Memory B cell (primary cell): ENCODE measurements at places on chromosomes 7 and 10.
A peak's percentile ranks its signal among the peaks of the same experiment; 100 is the strongest.

DNA sequence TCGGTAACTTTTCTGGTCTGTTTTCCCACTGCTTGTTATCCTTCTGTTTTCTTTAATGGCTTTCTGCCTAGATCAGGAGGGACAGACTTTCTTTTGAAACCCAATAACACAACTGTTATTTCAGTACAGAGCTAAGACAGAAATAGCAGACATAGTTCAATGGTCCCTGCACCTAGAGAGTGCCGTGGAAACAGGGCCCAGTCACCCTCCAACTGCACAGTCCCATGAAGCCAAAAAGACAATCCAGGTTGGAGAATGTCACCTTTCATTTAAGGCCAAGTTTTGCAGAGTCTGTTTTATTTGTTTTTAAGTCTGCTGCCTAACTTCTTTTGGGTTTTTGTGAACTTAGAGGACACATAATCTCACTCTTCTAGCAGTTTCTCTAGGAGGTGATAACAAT is 2.5 kb downstream of the AIMP2 start:
- DNase-seq = no peak

DNA sequence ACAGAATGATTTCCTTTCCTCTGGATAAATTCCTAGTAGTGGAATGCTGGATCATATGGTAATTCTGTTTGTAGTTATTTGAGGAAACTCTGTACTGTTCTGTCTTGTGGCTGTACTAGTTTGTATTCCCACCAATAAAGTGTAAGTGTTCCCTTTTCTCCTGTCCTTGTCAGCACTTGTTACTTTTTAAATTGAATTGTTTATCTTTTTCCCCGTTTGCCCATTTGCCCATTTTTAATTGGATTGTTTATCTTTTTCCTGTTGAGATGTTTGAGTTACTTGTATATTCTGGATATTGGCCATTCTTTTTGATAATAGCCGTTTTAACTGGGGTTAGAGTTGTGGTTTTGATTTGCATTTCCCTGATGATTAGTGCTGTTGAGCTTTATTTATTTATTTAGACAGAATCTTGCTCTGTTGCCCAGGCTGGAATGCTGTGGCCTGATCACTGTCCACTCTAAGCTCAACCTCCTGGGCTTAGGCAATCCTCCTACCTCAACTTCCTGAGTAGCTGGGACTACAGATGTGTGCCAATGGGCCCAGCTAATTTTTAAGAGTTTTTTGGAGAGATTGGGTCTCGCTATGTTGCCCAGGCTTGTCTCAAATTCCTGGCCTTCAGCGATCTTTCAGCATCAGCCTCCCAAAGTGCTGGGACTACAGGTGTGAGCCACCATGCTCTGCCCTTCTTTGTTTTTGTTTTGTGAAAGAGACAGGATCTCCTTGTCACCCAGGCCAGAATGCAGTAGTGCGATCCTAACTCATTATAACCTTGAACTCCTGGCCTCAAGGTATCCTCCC is 23.0 kb downstream of the BMPR1A start:
- no peak for DNase-seq

- no peak for DNase-seq
Measured at GRCh38 chr7:134789967-134790685, 10.7 kb downstream of the CALD1 start.

GRCh38 chr7:81583882-81584533 is 185.8 kb downstream of the HGF start:
- DNase-seq = no peak

DNA sequence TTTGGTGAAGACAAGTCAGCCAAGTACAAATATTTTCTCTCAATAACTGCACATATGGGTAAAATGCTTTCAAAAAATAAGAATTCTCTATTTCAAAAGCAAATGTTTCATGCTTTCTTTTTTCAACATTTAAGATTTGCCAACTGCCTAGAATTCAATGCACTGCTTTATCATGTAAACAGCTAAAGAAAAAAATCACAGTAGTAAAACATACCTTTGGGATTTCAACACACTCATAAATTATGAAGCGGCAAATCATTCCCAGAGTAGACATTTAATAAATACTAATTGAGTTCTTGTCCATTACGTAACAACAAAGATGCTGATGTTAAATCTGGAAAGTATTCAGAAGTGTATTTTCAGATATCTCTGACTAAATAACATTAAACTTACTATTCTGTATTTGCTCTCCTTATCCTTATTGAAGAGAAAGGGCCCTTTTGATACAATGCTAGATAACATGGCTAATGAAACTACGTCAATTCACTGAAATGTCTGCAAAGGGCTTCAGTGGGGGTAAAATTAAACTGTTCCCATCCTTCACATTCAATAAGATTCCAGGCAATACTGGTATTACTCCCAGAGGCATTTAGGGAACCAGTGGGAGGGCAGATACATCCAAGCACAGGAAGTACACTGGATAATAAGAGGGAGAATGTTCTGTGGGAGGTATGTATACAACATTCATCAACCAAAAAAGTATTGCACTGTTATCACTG is 13.9 kb downstream of the NAPEPLD start:
- no peak for DNase-seq

GRCh38 chr10:47289921-47290320 is 10.1 kb upstream of the GDF10 start:
- no peak for DNase-seq

DNA sequence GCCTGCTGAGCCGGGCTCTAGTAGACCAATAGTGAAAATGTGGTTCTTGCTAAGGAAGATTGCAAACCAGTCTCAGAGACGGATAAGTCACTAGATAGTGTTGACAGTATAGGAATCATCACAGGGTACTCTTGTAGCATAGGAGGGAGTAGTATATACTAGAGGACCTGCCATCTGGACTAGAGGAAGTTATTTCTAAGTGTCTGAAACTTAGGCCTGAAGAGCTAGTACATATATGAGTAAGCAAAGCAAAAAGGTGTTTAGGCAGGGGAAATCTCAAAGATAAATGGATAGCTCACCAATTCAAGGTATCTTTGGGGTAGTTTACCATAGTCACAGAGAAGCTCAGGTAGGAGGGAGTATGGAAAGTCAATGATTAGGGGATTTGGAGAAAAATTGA is 428.1 kb downstream of the CNTNAP2 start:
- no peak for DNase-seq

GRCh38 chr7:18004372-18004771 is 23.3 kb downstream of the PRPS1L1 start:
- no peak for DNase-seq

DNA sequence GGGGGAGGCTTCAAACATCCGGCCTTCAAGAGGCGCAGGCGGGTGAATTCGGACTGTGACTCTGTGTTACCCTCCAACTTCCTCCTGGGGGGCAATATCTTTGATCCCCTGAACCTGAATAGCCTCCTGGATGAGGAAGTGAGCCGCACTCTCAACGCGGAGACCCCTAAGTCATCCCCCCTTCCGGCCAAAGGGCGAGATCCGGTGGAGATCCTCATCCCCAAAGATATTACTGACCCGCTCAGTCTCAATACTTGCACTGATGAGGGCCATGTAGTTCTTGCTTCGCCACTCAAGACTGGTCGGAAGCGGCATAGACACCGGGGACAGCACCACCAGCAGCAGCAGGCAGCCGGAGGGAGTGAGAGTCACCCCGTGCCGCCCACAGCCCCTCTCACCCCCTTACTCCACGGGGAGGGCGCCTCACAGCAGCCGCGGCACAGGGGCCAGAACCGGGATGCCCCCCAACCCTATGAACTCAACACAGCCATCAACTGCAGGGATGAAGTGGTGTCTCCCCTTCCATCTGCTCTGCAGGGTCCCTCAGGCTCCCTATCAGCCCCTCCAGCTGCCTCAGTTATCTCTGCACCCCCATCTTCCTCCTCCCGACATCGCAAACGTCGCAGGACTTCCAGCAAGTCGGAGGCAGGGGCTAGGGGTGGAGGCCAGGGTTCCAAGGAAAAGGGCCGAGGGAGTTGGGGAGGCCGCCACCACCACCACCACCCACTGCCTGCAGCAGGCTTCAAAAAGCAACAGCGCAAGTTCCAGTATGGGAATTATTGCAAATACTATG is 1.1 kb downstream of the MEPCE start:
- no peak for DNase-seq

- DNase-seq = no peak
Measured at GRCh38 chr10:97685395-97685958, 1.6 kb downstream of the AVPI1 start.

DNA sequence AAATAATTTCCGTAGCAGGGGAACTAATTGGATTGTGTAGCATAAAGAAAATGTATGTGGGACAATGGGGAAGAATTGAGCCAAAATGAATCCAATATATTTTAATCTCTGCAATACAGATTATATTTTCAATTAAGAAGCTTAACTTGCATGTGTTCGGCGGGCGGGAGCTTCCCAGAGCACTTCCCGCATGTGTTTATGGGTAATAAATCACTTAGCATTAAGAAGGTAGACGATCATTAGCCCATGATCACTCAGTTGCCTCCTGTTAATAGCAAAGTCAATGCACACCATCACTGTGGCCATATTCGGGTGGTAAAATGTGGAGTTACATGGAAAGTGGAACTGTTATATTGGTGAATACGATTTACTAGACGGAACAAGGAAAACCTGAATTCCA is 122.9 kb upstream of the INSYN2A start:
- DNase-seq = no peak

DNA sequence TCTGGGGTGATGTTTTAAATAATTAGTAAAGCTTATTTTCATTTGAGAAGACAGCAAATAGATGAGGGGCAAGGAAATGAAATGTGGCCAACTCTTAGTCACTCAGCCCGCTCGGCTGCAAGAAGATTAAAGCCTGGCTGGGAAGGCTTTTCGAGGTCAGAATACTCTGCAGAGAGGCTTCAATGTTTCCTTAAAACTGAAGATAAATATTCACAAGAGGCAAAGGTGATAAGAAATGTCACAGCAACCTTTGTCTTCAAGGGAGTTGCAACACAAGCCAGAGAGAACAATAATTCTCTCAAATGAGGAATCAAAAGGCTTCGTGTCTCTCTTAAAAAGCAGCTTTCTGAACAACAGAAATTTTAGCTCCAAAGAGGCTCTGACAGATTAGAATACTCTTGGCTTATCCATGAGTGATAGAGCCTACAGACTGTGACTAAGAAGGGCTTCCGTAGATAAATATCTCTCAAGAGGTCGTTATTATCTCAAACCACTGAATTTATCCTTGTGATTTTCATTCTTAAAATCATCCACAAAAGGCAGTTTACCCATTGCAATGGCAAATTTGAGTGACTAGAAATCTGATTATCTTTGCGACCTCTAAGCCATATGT is 92.5 kb downstream of the KLF6 start:
- DNase-seq = no peak

GRCh38 chr10:48684792-48685623 is at the start of gene WDFY4:
TSS of gene WDFY4 (plus strand) at chr10:48684873. CDS start at chr10:48709733, 24,860 bp downstream.
- peak; percentile 68 for DNase-seq

DNA sequence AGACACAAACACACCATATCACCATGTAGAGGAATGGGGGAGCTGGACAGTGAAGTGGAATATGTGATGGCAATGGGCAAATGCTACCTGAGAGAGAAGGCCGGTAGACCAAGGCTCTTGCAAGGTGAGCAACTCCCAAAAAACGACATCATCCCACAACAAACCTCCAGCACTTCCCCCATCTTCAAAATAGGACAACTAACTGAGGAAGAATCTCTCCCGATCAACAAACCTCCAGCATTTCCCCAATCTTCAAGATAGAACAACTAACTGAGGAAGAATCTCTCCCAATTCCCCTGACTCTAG is 387.2 kb downstream of the PARD3 start:
- DNase-seq = no peak

DNA sequence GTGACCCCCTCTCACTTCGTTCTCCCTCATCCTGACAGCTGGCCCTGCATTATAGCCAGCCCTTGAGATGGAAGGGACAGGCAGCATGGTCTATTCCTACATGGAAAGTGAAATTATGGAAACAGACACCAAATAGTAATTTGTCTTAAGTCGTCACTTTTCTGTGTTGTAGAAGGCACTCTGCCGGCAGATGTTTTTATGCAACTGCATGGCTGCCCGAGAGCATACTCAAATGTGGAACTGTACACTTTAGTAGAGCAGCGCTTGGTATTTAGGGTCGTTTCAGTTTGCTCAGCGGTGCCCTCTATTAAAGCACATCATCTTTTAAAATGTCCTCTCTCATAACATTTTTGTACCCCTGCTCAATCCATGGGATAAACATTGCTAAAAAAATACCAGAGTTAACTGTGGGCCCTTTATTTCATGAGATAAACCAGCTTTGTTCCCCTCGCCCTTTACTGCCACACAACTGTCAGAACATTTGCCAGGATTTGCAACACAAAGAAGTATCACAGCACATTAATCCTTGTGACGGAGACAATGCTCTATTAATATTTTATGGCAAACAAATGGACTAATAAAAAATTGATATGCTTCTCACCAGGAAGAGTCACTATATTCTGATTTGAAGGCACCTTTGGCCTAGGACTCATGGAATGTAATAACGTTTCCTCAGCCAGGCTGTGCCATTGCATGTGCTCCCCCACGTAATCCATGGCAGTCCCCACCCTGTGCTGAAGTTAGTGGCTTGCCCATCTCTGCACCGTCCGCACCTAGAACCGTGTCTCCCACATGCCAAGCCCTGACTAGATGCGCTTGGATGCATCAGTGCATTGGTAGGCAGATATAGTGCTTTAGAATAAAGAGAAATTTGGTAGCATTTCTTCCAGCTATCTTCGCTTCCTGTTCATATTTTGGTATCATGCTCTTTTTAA is 221.3 kb downstream of the PAXIP1 start:
- no peak for DNase-seq

DNA sequence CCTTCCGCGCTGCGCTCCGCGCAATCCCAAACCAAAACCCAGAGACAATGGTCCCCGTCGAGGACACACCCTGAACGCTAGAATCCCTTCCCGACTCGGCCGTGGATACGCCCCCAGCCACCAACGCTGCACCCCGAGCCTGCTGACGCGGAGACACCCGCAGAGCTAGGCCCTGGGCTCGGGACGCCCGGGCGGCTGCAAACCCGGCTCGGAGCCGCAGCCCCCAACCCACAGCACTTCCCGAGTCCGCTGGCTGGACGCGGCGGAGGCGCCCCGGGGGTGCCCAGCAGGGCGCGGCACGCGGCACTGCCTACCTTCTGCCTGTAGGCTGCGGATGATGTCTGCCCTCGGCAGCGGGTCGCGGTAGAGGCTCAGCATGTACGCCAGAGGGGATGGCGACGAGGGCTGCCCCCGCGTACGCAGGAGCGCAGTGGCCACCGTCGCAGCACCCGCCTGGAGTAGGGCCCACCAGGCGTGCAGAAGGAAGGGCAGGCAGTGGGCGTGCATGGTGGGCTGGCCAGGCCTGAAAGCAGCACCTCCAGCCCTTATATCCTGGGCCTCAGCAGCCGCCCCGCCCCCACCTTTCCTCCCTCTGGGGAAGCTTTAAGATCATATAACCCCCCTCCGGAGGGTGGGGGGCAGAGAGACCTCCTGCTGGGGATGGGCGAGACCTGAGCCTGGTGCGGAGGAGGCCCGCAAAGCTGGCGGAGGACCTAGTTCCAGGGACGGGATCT is at the start of gene NODAL:
Gene NODAL (minus strand): TSS at position 521 of the 734 bp plus-strand sequence. CDS start 14 bp downstream, at position 507.
- DNase-seq = no peak

- peak; percentile 32 for DNase-seq
Measured at GRCh38 chr7:158695726-158696452, 8.7 kb downstream of the NCAPG2 start.

DNA sequence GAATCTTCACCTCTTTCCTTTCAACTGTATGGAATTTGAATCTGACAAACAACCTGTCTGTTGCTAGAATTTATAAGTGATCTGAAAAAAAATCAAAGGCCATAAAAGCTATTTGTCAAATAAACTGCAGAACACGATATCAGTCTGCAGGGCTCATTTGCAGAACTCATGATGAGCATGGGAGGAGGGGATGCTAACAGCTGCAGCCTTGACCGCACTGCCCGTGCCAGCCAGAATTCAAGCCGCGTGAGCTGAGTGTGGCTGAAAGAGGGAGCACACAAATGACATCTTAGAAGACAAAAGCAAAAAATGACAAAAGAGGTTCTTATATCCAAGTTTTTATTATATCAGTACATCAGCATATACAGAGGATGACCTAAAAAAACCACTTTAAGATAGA is 15.7 kb downstream of the LRRTM3 start:
- no peak for DNase-seq
